ENCODE measurements at places on chromosomes 13 and 19. TPM values are rescaled to one million over a fixed set of nuclear protein-coding genes. Genes with fewer than 3 reads are reported as not detected.

KIRREL2 gene
- 0.50 TPM for total RNA-seq

KCNJ14 gene
- total RNA-seq: 1.1 TPM

CASP14 gene
- total RNA-seq: not detected

OR7C1 gene
- total RNA-seq: not detected

ADGRE3 gene
- total RNA-seq: not detected

KDELR1 gene
- 425 TPM for total RNA-seq

FAM124A gene
- 2.1 TPM for total RNA-seq

ZNF382 gene
- total RNA-seq: 0.06 TPM

KLF2 gene
- 27.0 TPM for total RNA-seq

SKA3 gene
- 14.9 TPM for total RNA-seq

SDHAF1 gene
- 28.9 TPM for total RNA-seq

LRRC4B gene
- 0.21 TPM for total RNA-seq

GJB2 gene
- total RNA-seq: 1.0 TPM

PTPRH gene
- 3.8 TPM for total RNA-seq

CLDND2 gene
- 3.7 TPM for total RNA-seq

ZNF738 gene
- 0.76 TPM for total RNA-seq

SMIM17 gene
- total RNA-seq: not detected

COL5A3 gene
- 2.7 TPM for total RNA-seq

PBX4 gene
- 1.9 TPM for total RNA-seq

CAPN12 gene
- total RNA-seq: 4.9 TPM

CHST8 gene
- total RNA-seq: 0.10 TPM

IRGC gene
- not detected for total RNA-seq

SIRT6 gene
- total RNA-seq: 27.9 TPM

MED4 gene
- total RNA-seq: 42.5 TPM

CRTC1 gene
- 3.5 TPM for total RNA-seq

ATP1A3 gene
- 4.5 TPM for total RNA-seq

CEACAM3 gene
- total RNA-seq: not detected

CPAMD8 gene
- 0.09 TPM for total RNA-seq
